ENCODE measurements at places on chromosomes 7 and 10.

DNA sequence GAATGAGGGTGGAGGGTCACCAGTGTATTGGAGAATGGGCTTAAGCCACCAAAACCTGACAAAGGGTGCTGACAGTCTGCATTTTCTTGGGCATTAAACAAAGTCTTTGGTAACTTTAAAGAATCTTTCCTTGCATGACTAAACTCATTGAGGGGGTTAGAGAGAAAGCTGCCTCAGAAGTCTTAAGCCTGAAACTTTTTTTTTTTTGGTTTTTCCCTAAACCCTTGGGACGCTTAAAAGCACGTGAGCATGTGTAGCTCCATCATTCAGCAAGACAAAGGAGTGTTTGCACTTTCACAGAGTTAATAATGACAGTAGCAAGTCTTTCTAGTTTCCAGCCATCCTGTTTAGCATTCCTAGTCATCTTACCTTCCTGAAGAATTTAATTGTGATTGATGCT, 110.7 kb downstream of the LRMDA start:
- H3K36me3 ChIP-seq, result no peaks in the 10 kb centered on the region
- H3K27me3 ChIP-seq, result peaks cover 4% of the 10 kb centered on the region
- no peak overlapping the region for H3K27ac ChIP-seq
- no peak for DNase-seq
- no peak overlapping the region for H3K4me3 ChIP-seq

DNA sequence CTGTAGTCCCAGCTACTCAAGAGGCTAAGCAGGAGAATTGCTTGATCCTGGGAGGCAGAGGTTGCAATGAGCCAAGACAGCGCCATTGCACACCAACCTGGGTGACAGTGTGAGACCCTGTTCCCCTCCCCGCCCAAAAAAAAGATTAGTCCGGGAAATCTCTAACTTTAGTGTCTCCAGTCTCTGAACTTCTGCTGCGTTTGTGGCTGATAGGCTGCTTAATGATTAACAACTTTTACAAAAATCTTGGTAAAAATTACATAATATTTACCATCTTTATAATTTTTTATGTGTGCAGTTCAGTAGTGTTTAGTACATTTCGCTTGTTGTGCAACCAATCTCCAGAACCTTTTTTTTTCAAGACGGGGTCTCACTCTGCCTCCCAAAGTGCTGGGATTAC, 9.7 kb upstream of the PLAU start:
- H3K4me1 ChIP-seq, result no peaks in the 10 kb centered on the region
- no peak overlapping the region for H3K4me3 ChIP-seq
- peaks cover 70% of the 10 kb centered on the region for H3K27me3 ChIP-seq
- no peaks in the 10 kb centered on the region for H3K36me3 ChIP-seq

DNA sequence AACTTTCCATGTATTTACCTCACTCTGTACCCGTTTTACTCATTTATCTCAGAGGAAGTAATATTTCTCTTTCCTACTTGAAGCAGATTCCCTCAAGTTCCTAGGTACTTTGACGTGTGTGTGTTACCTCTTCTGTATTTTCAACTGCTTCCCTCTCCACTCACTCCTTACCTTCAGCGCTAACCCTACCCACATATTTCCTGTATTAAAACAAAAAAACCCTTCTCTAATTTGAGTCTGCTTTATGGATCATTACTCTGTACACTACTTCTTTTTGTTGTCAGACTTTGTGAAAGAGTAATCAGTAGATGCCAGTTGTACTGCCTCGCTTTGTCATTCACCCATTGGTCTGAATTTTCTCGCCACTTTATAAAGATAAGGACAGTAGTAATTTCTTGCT, 74.0 kb downstream of the CDK13 start:
- no peak for DNase-seq
- peaks cover 22% of the 10 kb centered on the region for H3K36me3 ChIP-seq
- H3K4me1 ChIP-seq, result no peaks in the 10 kb centered on the region
- H3K4me3 ChIP-seq, result no peak overlapping the region

- H3K36me3 ChIP-seq, result no peaks in the 10 kb centered on the region
- no peak overlapping the region for H3K4me3 ChIP-seq
- no peak overlapping the region for H3K27ac ChIP-seq
- peaks cover 5% of the 10 kb centered on the region for H3K27me3 ChIP-seq
- no peaks in the 10 kb centered on the region for H3K4me1 ChIP-seq
- no peak for DNase-seq
Observed at GRCh38 chr7:65302883-65303282, 70.8 kb upstream of the ZNF92 start.

DNA sequence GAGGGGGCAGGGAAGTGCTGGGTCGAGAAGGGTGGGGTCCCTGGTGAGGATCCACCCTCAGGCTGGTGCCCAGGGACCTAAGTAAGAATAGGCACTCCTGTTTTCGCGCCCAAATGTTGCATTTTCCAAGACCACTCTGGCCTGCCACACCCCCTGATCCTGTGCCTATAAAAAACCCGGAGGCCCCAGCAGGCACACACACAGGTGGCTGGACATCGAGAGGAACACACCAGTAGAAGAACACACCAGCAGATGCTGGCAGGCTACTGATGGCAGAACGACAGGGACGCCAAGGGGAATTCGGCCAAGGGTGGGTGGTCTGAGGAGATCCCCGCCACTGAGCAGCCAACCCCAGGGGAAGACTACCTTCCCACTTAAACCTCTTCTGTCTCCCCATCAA, 633.9 kb upstream of the POT1 start:
- no peaks in the 10 kb centered on the region for H3K36me3 ChIP-seq
- no peak overlapping the region for H3K27ac ChIP-seq
- DNase-seq, result no peak
- no peaks in the 10 kb centered on the region for H3K4me1 ChIP-seq
- no peak overlapping the region for H3K4me3 ChIP-seq

DNA sequence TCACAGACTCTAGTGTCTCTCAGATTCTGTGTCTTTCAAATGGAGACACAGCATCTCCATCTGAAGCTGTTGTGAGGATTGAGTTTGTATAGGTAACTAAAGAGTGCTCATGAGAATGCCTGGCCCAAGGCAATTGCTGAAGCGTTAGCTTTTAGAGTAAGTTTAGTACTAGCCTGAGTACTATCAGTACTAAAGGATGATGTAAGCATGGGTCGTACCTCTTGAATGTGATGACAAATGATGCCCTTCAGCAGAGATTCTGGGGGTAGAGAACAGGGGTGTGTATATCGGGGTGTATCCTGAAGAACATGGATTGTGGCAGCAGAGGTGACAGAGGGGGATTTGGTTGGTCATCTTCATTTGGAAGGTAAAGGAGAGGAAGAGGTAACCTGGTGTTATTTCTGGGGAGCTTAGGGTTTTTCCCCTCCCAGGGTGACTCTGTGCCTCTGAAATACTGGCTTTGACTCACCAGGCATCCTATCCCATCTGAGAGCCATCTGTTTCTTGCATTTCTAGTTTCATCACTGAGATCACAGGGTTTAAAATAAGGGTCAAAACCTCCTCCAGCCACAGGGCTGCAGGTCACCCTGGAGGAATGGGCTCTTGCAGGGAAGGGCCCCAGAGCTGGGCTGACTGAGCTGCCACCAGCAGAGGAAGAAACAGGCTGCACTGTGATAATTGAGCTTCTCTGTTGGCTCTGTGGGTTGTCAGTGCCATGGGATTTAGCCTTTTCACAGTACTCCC, 756.0 kb downstream of the KCNMA1 start:
- H3K27me3 ChIP-seq, result no peaks in the 10 kb centered on the region
- H3K27ac ChIP-seq, result no peak overlapping the region
- H3K36me3 ChIP-seq, result no peaks in the 10 kb centered on the region
- no peaks in the 10 kb centered on the region for H3K4me1 ChIP-seq
- no peak for DNase-seq

GRCh38 chr7:85567983-85568382, 381.1 kb upstream of the SEMA3D start:
- no peaks in the 10 kb centered on the region for H3K36me3 ChIP-seq
- no peaks in the 10 kb centered on the region for H3K4me1 ChIP-seq
- H3K27me3 ChIP-seq, result no peaks in the 10 kb centered on the region
- no peak overlapping the region for H3K27ac ChIP-seq
- H3K4me3 ChIP-seq, result no peak overlapping the region

GRCh38 chr7:148872188-148872587, 11.9 kb downstream of the EZH2 start:
- DNase-seq, result no peak
- H3K36me3 ChIP-seq, result peaks cover 39% of the 10 kb centered on the region
- peaks cover 54% of the 10 kb centered on the region for H3K4me1 ChIP-seq
- H3K4me3 ChIP-seq, result no peak overlapping the region

DNA sequence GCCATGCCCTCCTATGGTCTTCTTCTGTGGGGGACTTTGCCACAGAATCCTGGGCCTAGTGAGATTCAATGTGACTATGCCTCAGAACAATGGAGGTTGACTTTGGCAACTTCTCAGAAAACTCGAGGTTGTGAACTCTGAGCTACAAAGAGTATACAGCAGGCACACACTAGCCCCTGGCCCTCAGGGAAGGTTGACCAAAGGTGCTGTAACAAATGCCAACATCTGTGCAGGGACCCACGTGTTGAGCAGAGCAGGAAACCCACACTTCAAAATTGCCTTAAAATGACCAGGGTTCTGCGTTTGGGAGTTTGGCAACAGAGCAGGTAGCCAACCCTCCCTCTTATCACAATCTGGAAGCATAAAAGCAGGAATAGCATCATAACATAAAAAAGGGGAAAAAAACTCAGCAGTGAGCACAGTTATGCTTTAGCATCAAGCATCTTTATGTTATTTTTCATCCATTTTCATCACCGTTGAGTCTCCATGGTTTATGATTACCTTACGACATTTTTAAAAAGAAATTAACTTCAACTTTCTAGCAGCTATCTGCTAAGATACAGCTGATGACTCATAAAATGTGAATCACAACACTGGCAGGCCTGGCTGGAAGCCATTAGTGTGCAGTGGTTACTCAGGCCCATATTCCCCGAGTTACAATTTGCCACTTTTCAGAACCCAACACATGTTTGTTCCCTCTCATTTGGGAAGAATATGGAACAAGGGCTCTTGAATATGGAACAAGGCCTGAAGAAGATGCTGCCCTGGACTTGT, 11.1 kb downstream of the PRLHR start:
- no peak overlapping the region for H3K27ac ChIP-seq
- no peaks in the 10 kb centered on the region for H3K36me3 ChIP-seq
- no peaks in the 10 kb centered on the region for H3K4me1 ChIP-seq

GRCh38 chr7:11236680-11237079, 263.0 kb downstream of the PHF14 start:
- no peaks in the 10 kb centered on the region for H3K4me1 ChIP-seq
- no peaks in the 10 kb centered on the region for H3K36me3 ChIP-seq
- H3K27me3 ChIP-seq, result no peaks in the 10 kb centered on the region
- no peak for DNase-seq
- H3K4me3 ChIP-seq, result no peak overlapping the region

- H3K27ac ChIP-seq, result no peak overlapping the region
- no peak for DNase-seq
- no peaks in the 10 kb centered on the region for H3K27me3 ChIP-seq
- H3K36me3 ChIP-seq, result no peaks in the 10 kb centered on the region
- no peaks in the 10 kb centered on the region for H3K4me1 ChIP-seq
Observed at GRCh38 chr7:81725003-81725811, 44.6 kb downstream of the HGF start.

- no peaks in the 10 kb centered on the region for H3K27me3 ChIP-seq
- no peak overlapping the region for H3K27ac ChIP-seq
- H3K36me3 ChIP-seq, result no peaks in the 10 kb centered on the region
Observed at GRCh38 chr10:126075009-126075408, 178.6 kb downstream of the FANK1 start.

- H3K36me3 ChIP-seq, result no peaks in the 10 kb centered on the region
- no peak overlapping the region for H3K27ac ChIP-seq
- no peak overlapping the region for H3K4me3 ChIP-seq
- no peaks in the 10 kb centered on the region for H3K4me1 ChIP-seq
Observed at GRCh38 chr10:89428877-89429276, 14.5 kb downstream of the IFIT5 start.

GRCh38 chr7:44264221-44264931, 61.0 kb downstream of the CAMK2B start:
- peaks cover 30% of the 10 kb centered on the region for H3K27me3 ChIP-seq
- no peak overlapping the region for H3K4me3 ChIP-seq
- peaks cover 7% of the 10 kb centered on the region for H3K4me1 ChIP-seq
- no peaks in the 10 kb centered on the region for H3K36me3 ChIP-seq

- H3K36me3 ChIP-seq, result no peaks in the 10 kb centered on the region
- H3K4me1 ChIP-seq, result no peaks in the 10 kb centered on the region
- no peak overlapping the region for H3K4me3 ChIP-seq
- no peak overlapping the region for H3K27ac ChIP-seq
Observed at GRCh38 chr10:116029826-116030225, 243.2 kb downstream of the GFRA1 start.

DNA sequence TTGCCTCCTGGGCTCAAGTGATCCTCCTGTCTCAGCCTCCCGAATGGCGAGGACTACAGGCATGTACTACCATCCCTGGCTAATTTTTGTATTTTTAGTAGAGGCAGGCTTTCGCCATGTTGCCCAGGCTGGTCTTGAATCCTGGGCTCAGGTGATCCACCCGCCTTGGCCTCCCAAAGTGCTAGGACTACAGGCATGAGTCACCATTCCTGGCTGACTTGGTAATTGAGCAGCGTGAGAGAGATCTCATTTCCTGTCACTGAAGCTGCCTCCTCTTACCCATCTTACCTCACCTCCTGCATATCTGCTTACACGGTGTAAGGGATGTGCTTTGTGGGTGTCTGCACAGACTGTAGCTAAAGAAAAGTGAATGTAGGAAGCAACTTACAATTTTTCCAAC, 9.7 kb downstream of the IFIT3 start:
- peaks cover 39% of the 10 kb centered on the region for H3K4me1 ChIP-seq
- H3K36me3 ChIP-seq, result peaks cover 16% of the 10 kb centered on the region
- no peak overlapping the region for H3K27ac ChIP-seq
- H3K27me3 ChIP-seq, result peaks cover 54% of the 10 kb centered on the region

DNA sequence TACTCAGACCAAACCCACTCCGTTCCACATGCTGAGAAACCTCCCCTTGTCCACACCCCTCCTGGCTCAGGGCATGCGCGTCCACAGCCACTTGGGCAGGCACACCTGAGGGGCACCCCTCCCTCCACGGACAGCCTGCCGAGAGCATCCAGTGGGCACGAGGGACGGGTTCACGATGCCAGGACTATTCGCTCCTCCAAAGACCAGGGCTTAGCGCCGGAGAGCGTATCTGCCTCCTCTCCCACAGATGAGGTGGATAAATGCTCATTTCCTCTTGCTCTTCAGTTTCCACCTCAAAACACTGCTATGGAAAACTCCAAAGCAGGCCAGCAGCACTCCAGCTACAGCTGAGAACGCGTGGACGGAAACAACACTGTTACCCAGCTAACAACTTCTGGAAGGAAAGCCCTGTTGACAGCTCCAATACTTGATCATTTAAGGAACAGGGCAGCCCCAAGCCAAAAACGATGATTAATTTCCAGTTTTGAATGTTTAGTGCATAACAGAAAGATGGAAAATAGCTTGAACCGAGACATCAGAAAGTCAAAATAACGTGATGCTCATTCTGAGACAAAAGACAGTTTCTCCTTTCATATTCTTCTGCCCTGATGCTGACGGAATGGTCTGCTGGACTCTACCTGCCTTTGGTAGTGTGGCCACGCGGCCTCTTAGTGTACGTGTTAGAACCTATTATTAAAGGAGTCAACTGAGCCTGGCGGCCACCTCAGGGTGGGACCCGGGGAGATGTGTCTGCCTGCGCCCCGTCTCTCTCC, 204.7 kb downstream of the DNAJB6 start:
- H3K4me3 ChIP-seq, result no peak overlapping the region
- H3K27ac ChIP-seq, result no peak overlapping the region
- no peak for DNase-seq
- H3K4me1 ChIP-seq, result no peaks in the 10 kb centered on the region
- H3K36me3 ChIP-seq, result peaks cover 2% of the 10 kb centered on the region

- no peaks in the 10 kb centered on the region for H3K4me1 ChIP-seq
- no peak overlapping the region for H3K27ac ChIP-seq
- no peak overlapping the region for H3K4me3 ChIP-seq
- H3K27me3 ChIP-seq, result peaks cover 54% of the 10 kb centered on the region
Observed at GRCh38 chr10:48527756-48528155, 77.1 kb downstream of the ARHGAP22 start.

- no peak overlapping the region for H3K4me3 ChIP-seq
- no peak overlapping the region for H3K27ac ChIP-seq
- no peaks in the 10 kb centered on the region for H3K36me3 ChIP-seq
- H3K4me1 ChIP-seq, result no peaks in the 10 kb centered on the region
Observed at GRCh38 chr7:15832996-15833395, 146.5 kb upstream of the MEOX2 start.

All from activated naive CD4-positive, alpha-beta T cell treated with anti-CD3 and anti-CD28 coated beads, Interleukin-2, amount 10 ng/mL, durations not matched to agents 7 days and 5 days (primary cell).